NCI-H187 (cell line): ENCODE measurements at places on chromosomes 1 and 21.

- no peak for DNase-seq
These were observed 29.0 kb upstream of the CTBS start for GRCh38 chr1:84603223-84603622.

GRCh38 chr1:160156361-160156760 lies 5.0 kb downstream of the ATP1A4 start:
- no peak for DNase-seq

DNA sequence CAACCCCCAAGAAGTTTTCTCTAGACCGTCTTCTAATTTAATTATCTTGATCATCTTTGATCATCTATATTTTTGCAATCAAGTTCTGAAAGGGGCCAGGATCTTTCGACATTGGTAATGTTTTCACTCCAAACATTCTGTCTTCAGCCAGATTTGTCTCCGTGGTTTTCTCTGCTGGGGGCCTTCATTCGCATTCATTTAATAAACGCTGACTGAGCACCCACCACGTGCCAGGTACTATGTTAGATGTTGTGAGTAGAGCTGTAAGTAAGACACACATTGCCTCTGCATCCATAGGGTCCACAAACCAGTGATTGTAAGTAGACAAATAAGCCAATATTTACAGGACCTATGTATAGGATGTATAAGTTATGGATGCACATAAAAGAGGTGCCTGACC lies 134.5 kb upstream of the MROH9 start:
- no peak for DNase-seq

DNA sequence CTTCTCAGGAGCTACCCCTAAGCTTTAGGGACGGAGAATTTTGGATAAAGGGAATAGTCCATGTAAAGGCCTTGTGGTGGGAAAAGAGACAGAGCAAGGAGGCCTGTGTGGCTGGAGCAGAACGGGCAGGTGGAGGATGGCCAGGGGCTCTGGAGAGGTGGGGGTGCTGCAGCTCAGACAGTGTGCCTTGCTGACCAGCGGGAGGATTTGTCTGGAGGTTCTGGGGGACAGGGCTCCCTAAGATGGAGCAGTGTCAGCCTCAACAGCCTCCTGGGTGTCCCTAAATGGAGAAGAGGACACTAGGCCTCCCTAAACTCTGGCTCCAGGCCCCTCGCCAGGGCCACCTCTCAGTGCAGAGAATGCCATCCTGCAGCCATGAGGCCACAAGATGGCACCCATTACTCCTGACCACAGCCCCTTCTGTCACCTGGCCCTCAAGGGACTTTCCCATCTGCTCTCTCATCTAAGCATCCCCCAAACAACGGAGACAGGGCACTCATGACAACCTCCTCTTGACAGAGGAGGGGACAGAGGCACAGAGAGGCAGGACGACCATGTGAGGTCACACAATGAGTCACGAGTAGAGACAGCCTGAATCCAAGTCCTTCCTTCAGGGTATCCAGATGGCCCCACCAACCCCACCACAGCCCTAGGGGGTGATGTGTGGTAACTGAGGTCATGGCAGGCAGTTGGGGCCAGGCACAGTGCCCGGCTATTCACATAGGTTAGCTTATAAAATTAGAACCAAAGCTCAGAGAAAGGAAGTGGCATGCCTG lies 94.7 kb downstream of the DMRTB1 start:
- no peak for DNase-seq

DNA sequence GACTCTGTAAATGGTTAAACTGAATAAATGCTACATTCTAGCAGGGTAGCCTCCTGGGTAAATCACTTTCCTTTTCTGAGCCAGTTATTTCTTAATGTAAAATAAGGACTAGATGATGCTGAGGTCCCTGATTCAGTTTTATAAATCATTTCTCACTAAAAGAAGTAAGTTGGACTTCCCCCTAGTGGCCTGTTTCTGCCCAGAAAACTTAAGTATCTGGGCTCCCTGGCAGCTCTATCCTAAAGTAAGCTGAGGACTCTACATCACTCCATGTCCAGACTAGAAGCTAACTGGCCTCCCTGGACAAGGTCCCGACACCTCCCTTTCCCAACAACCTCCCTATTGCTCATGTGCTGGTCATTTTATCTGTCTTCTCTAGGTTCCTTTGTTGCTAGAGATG lies 3.0 kb downstream of the GPN2 start:
- no peak for DNase-seq

- no peak for DNase-seq
These were observed 643.5 kb downstream of the AJAP1 start for GRCh38 chr1:5297886-5298239.

DNA sequence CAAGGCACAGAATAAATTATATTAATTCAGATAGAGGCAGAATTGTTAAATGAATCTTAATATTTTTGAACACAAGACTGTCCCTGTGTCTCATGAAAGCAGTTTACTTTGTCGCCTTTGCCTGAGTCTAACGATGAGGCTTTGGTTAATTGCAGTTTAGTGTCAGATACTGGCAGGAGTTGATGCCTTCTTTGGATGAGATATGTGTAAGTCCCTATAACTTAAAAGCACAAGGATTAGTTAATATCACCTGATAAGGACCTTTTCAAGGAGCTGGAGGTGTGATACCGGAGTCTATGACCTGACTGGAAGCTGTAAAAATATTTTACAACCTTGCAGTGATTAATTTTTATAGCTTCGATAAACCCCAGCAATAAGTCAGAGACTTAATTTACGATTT lies 2.0 kb upstream of the SIKE1 start:
- no peak for DNase-seq

DNA sequence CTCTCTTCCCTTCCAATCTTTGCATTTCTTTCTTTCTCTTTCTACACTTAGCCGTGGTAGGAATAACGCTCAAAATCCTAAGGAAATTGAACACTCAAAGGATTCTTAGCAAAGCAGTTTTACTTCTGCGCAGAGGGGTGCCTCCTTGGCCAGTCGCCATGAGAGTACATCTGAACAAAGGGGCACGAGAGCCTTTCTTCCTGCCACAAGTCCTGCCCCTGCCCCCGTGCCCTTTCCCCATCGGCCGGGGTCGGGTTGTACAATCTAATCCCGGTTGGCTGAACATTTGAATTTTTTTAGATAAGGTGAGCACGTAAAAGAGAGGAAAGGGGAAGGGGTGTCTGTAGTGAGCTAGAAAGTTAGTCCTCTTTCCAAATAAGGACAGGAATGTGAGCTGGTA lies 28.6 kb upstream of the COL6A1 start:
- no peak for DNase-seq

- DNase-seq, result no peak
These were observed 878 bp downstream of the MINDY1 start for GRCh38 chr1:151005729-151006319.

- no peak for DNase-seq
These were observed 77.4 kb downstream of the DESI2 start for GRCh38 chr1:244730153-244730933.

DNA sequence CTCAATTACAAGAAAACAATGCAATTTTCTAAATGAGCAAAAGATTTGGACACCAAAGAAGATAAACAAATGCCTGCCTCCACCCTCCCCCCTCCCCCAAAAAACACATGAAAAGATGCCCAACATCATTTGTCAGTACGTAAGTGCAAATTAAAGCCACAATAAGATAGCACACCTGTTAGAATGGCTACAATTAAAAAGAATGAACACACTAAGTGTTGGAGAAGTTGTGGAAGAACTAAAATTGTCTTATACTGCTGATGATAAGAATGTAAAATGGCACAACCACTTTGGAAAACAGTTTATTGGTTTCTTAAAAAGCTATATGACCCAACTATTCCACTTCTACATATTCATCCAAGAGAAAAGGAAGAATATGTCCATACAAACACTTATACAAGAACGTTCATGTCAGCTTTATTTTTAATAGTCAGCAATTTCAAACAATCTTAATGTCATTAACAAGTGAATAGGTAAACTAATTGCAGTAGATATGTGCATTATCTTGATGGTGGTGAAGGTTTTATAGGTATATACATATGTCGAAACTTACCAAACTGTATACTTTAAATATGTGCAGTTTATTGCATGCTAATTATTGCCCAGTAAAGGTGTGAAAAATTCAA lies 10.4 kb downstream of the IL20 start:
- no peak for DNase-seq

DNA sequence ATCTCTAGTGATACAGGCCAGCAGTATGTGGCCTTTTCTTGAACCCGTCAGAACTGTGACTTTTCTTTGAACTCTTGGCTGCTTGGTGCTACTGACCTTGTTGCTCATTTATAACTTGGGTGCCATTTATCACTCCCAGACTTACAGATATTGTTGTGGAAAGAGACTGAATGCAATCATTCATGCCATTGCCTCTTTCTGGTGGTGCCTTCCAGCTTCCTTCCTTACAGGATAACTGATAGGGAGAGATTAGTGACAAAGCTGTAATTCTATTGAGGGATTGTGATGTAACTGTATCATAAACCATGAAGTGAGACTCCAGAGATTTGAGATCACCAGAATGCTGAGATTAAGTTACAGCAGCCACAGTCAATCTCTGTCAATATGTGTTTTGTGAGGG lies 256.5 kb downstream of the USP25 start:
- no peak for DNase-seq

- DNase-seq, result no peak
These were observed 26.7 kb upstream of the ZBTB8B start for GRCh38 chr1:32438136-32438535.

GRCh38 chr21:38833117-38833516 lies 27.4 kb downstream of the ETS2 start:
- DNase-seq, result no peak

DNA sequence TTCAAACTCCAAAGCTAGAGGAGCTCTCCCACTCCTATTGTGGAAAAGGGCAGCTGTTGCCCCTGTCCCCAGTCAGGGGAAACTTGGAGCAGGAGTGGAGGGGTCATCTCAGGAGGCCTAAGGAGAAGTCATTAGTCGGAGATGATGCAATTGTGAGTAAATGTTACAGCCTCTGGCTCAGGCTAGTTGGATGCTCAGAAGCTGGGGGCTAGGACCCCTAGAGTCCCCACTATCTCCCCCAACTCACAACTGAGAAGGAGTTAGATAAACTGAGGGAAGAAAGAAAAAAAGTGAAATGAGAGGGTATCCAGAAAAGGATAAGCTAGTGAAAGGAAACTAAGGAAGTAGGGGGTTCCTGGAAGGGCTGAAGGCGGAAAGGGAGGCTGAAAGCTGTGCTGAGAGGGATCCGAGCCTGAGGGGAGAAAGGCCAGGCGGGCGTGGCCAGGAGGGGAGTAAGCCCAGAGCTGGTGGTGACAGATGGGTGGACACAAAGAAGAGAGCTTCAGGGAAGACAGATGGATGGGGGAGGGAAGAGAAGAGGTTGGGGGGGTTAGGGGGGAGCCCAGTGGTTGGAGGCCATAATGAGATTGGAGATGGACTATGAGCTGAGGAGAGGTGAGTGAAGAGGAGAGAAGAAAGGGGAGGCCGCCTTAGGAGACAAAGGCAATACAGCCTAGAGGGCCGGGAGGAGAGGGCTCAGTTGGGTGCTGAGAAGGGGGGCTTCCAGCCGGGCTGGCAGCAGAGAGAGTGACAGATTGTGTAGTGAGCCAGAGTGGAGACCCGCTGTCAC lies 4.5 kb upstream of the NHLH1 start:
- DNase-seq, result no peak

GRCh38 chr1:231053493-231054162 lies 13.6 kb upstream of the FAM89A start:
- DNase-seq, result no peak

DNA sequence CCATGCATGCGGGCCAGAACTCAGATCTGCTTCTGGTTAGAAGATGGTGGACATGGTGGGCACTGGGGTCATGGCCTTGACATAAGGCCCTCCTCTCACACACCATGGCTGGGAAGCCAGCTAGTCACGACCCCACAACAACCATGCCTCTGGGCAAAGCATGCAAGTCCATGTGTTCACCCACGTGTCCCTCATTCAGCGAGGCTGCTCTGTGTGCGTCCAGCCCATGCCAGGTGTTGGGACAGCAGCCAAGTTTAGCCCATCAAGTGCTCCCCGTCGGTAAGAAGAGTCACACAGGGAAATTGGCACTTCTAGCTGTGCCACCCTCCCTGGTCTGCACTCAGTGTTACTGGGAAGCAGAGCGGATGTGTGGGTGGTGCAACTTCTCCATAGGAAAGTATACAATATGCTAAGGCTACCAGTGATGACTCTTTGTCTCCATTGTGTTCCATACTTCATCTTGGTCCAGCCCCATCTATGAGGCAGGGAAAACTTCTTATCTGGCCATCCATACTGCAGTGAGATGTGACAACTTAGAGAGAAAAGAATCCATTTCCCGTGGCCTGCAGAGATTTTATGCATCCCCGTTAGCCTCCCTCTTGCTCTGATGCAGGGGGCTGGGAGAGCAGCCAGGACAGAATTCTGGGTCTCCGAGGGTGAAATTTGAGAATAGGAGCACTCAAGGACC lies 198.0 kb downstream of the GRIK3 start:
- no peak for DNase-seq

DNA sequence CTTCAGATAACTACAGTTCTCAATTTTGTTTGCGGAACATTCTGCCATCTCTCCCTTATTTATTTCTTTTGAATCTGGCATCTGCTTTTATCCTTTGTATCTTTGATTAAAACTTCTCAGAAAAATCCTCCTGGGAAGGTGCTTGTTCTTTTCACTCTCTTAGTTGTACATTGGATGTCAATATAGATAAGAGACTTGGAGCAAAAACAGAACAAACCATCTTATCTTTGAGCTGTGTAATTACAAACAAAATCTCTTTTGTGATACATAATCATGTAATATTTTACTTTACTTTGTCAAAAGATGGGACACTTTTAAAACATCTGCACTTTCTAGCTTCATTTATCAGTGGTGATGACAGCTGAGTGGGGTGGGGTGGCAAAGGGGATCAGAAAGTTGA lies 307.2 kb upstream of the LYPLAL1 start:
- DNase-seq, result no peak

GRCh38 chr1:85109475-85109874 lies 61.2 kb upstream of the MCOLN3 start:
- peak; percentile 67 for DNase-seq

- DNase-seq, result no peak
These were observed 77.9 kb downstream of the PLPP3 start for GRCh38 chr1:56501426-56501825.

DNA sequence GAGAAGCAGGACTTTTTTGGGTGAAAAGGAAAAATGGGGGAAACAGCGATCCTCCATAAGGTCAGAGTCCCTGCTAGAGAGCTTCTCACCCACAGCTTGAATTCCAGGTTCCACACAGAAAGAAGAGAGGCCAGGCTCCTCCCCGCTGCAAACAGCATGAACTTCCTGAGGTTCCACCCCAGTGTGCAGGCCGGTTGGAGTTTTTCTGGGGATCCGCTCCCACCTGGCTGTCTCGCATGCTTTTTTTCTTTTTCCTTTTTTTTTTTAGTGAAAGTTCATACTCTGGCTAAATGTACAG lies 595.1 kb upstream of the ZP4 start:
- DNase-seq, result no peak

DNA sequence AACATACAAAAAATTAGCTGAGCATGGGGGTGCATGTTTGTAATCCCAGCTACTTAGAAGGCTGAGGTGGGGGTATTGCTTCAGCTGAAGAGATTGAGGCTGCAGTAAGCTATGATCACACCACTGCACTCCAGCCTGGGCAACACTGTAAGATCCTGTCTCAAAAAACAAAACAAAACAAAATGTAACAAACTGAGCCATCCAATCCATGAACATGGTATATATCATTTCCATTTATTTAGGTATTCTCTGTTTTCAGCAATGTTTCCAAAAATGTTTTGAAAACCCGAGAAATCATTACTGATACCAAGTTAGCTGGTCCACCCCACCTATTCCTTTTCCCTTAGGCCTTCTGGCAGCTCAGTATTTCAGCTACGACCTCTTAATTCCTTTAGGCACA lies 18.4 kb downstream of the ATPAF1 start:
- no peak for DNase-seq
